HuH-7.5 (cell line): ENCODE measurements at places on chromosomes 6 and 20.

DNA sequence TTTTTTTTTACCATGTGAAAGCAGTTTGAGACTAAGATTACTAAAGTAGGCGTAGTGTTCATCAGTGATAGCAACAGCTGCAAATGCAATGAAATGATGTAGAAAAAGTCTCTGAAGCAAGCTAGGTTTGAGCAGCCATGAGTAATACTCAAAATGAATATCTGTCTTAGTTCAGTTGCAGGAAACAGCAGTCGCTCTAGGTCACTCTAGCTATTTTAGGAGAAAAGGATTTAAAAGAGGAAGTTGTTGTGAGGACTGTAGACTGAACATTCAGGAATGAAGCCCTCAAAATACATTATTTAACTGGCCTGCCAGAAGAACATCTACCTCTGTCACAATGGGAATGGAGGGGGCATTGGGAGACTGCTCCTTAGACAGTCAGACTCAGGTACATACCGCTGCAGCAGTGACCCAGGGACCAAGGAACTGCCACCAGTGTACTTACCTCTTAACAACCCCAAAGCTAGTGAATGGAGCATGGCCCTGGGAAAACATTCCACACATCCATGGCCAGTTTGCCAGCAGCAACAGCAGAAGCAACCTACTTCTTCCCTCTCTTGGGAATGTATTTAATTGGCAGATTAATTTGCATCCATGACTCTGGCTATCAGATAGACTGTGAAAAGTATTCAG, 243.0 kb upstream of the KHDRBS2 start:
- no peak for DNase-seq

GRCh38 chr6:161139766-161140553, 133.9 kb downstream of the AGPAT4 start:
- DNase-seq: no peak

DNA sequence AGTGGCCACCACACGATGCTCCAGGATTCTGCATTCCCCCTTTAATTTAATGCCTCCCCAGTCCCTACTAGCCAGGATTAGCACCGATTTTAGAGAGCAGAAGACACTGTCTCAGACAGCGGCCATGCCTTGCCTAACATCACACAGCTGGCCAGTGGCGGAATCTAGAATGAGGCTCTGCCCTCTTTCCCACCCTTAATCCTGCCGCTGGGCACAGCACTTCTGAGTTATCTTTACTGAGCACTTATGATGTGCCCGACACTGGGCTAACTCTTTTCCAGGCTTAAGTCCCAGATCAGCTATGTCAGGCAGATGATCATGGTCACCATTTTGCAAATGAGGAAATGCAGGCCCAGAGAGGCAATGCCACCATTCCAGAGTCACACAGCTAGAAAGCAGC, 5.6 kb upstream of the BPIFA2 start:
- DNase-seq: no peak

- DNase-seq: no peak
These were observed 899.3 kb upstream of the MAP3K7 start for GRCh38 chr6:91486200-91486599.

GRCh38 chr6:145895802-145896201, 68.4 kb downstream of the SHPRH start:
- no peak for DNase-seq

GRCh38 chr6:149284904-149285303, 32.6 kb upstream of the TAB2 start:
- DNase-seq: no peak

DNA sequence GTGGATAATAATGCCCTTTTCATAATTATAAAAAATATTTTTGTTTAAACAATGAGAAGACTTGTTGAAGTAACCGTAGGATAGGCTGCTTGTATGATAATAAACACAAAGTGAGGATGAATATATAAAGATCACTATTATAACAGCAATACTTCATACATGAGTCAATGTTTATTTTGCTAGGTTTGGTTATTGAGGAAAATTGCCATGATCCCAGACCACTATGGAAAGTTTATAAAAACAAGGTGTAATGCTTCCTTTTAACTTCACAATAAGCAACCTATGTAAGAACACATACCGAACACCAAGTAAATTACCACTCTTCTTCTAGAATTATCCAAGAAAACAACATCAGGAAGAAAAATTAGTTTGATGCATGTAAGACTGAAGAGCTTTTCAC, 495.3 kb upstream of the RNF217 start:
- no peak for DNase-seq

DNA sequence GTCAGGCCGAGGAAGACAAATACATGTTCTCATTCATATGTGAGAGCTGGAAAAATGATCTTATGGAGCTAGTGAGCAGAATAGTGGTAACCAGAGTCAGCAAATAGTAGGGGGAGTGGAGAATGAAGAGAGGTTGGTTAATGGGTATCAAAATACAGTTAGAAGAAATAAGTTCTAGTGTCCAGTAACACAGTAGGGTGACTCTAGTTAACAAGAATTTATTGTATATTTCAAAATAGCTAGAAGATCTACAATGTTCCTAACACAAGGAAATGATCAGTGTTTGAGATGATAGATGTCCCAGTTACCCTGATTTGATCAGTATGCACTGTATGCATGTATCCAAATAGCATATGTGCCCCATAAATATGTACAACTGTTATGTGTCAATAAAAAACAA, 128.4 kb downstream of the BCKDHB start:
- no peak for DNase-seq

DNA sequence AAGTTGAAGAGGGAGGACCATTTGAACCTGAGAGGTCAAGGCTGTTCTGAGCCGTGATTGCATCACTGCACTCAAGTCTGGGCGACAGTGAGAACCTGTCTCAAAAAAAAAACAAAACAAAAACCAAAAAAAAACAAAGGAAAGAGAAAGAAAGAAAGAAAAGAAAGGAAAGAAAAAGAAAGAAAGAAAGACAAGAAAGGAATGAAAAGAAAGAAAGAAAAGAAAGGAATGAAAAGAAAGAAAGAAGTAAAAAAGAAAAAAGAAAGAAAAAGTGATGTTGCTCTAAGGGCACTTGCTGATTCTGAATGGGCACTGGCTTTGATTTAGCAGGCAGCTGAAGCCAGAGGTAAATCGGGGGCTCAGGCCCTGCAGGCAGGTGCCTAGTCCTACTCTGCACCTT, 161.0 kb downstream of the MCHR2 start:
- no peak for DNase-seq

GRCh38 chr6:32607988-32608298, 18.3 kb upstream of the HLA-DRB1 start:
- no peak for DNase-seq

DNA sequence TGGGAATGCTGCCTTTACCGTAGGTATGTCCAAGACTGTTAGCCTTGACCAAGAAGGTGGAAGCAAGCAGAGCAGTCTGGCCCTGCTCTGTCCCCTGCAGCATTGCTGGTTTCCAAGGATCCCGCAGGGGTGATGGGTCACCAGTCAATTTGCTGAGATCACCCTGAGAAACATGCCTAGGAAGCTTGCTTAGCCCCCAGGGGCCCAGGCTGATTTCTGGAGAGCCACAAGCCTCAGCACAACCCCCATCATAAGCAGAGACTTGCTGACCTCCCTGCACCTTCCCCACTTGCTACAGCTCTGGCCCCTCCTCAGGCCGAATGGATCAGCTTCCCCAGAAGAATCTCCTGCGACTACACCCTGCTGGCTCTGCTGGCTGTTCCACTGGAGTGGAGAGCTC, 21.5 kb downstream of the ARHGAP40 start:
- DNase-seq: no peak

GRCh38 chr6:46284475-46284874, 113.7 kb upstream of the ENPP5 start:
- no peak for DNase-seq

- no peak for DNase-seq
These were observed 77.8 kb upstream of the ZNF184 start for GRCh38 chr6:27550692-27551091.

- DNase-seq: no peak
These were observed 156.7 kb downstream of the RNGTT start for GRCh38 chr6:88806728-88807127.

DNA sequence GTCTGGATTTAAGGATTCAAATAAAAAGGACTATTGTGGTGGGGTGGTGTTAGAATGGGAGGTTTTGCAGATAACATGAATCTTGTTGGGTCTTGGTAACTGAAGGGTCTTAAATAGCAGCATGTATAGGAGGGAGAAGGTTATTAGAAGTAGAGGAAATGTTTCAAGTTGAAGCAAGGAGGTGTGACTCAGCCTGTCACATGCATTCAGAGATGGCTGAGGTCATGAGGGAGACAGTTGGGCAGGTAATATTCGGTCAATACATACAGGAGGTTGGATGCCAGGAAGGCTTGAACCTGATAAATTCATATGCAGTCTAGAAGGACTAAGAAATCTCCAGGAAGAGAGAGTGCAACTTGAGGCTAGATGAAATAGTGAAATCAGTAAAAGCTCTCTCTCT, 6.1 kb downstream of the KLHL31 start:
- no peak for DNase-seq

DNA sequence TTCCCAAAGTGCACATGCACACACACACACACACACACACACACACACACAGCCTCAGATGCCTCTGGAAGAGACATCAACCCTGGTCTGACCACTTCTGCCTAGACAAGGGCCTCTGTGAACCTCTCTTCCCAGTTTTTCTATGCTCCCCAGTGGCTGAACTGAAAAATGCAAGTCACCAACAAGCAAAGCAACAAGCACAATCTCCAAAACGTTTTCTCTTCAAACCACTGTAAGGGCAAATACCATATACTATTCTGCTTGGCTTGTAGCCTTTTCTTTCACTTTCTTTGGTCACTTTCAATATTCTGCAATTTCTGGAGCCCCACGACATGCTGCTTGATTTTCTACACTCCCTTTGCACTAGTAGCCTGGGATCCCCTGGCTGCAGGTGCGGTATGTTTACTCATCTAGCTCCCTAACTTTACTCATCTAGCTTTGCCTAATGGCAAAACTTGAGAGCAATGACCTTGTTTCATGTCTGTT, 121.4 kb upstream of the DST start:
- peak; percentile 24 for DNase-seq

- DNase-seq: no peak
These were observed 236.3 kb upstream of the FLRT3 start for GRCh38 chr20:14573676-14574075.
